Stimulated activated CD8-positive, alpha-beta memory T cell treated with anti-CD3 and anti-CD28 coated beads, Interleukin-2, amount 100 ng/mL, for 1 hour (primary cell): ENCODE measurements at places on chromosomes 6 and 20.

DNA sequence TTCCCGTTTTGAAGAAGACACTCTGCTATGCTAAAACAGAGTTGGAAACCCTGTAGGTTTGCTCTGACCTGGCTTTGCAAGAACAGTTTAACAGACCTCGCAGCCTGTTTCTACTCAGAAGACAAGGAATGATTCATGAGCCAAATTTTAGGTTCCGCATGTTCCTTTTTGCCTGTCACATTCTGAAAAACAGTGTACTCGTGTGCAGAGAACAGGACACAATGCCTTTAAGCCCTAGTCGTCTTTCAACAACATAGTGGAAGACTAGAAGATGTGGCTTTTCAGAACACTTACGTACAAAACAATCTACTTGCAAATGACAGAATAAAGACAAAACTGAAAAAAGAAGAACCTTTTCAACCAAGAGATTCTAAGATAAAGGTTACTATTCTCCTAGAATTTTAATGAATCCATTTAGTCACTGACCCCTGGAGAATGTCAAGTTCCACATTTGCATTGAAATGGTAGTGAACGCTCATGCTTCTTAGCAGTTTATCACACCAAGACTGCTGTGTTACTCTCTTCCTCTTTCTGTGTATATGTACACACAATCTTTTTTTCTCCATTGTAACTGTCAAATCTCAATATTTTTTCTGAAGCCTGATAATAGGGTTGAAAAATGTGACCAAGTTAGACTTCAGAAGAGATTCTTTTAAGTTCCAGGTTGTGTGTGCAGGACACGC is 220.7 kb upstream of the NRSN1 start:
- DNase-seq = no peak

GRCh38 chr20:37279820-37280219 is 9.6 kb upstream of the MANBAL start:
- no peak for DNase-seq

DNA sequence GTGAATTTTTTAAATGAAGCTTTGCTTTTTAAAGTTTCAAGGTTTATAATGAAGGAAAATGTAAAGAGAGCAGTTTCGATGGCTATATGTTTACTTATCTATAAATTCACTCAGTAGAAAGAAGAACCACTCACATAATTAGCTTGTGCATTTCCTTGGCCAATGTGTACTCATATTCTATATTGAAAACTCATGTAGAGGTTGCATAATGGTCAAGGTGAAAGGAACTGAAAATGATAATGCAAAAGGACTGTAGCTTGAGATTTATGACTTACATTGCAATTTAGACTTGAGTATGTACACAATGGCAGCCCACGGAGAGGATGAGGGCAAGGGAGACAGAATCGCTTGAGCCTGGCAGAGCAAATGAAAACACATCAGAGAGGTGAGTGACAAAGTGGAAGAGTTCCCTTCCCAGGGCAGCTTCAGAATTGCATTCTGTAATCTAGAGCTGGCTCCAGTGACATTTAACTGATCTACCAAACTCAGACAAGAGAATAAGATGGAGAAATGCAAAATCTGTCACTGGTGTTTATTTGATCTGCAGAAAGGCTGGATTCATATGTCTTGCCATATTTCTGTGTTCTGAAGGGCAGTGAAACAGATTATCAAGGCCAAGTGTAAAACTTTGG is 191.8 kb downstream of the TMEM200A start:
- DNase-seq = no peak

DNA sequence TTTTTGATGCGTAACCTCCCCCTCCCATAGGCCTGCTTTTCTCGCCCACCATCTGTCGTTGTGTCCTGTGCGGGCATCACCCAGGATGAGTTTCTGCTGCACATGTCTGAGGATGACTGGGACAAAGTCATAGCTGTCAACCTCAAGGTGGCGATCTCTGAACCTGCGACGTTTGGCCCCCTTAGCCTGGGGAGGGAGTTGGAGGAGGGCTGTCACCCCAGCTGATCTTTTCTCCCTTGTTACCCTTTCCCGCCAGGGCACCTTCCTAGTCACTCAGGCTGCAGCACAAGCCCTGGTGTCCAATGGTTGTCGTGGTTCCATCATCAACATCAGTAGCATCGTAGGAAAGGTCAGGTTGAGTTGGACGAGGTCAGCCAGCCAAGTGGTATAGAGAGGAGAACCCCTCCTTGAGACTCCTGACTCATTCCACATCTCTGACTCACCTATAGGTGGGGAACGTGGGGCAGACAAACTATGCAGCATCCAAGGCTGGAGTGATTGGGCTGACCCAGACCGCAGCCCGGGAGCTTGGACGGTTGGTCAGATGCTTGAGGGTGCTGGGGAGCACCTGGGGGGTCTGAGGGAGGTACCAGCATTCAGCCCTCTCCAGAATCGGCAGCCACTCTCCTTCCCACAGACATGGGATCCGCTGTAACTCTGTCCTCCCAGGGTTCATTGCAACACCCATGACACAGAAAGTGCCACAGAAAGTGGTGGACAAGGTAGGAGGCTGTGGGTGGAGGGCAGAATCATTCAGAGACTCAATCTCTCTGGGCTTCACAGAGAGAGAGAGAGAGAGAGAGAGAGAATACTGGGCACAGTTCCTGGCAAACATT is 954 bp downstream of the HSD17B8 start:
- no peak for DNase-seq

DNA sequence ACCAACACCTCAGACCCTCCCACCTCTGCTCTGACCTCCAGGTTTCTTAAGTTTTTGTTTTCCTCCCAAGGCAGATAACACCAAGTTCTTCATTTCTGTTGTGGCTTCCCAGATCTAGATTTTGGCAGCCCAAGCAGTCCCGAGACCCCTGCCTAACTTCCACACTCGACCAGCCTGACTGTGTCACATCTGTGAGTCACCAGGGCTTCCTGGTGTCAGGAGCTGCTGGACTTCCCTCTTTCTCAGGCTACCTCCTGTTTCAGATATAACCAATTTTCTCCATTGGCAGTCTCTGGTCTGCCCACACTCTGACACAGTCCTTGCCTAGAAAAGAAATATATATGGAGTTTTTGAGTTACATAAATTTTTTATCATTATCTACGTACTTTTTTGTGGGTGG is 46.1 kb upstream of the CCN6 start:
- no peak for DNase-seq

- DNase-seq = no peak
These were observed 20.2 kb downstream of the GFOD1 start for GRCh38 chr6:13467216-13467600.

DNA sequence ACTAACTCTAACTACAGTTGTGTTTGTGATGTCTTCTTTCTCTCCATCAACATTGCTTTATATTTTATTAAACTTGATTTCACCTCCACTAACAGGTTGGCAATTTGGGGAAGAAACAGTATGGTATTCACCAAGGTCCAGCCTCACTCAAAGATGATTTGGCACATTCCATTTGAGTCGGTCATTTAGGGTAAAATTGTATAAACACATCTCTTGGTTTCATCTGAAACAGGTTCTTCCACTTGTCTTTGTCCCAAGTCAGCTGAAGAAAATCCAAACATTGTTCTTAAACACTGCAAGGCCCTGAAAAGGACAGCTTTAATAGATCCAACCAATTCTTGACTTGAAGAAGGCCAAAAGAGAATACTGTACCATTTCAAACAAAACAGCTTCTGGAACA is 104.9 kb upstream of the NT5E start:
- DNase-seq = no peak

DNA sequence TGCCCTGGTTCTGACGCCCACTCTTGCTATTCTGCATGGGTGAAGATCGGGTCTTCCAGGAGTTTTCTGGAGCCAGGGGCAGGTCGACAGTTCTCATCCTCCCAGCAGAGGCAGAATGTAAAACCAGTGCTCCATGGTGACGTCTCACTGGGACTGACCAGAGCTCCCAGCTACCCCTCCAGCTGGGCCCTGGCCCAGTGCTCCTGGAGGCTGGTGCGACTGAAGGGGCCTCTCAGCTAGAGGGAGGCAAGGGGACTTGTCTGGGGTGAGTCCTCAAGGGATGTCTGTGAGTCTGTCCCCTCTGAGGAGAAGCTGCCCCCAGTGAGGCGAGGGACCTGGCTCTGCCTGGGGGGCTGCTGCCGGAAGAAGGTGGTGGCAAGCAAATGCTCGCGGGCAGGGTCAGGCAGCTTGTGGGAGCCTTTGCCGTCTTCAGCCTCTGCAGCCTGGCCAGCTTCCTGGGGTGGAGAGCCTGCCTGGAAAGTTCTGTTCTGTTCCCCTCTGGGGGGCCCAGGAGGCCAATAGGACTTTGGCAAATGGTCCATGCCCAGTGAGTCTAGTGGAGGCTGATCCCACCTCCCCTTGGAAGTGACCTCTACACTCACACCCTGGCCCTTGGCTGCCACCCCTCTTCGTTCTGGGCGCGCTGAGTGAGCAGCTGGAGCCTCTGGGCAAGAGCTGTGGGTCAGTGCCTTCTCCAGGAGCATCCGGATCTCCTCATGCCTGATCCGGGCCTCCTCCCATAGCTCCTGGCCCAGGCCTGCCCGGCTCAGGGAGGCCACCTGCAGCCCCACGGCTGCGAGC is 47.5 kb downstream of the KIAA1755 start:
- no peak for DNase-seq

- no peak for DNase-seq
These were observed 45.9 kb downstream of the CD164 start for GRCh38 chr6:109336221-109336961.

- DNase-seq = no peak
These were observed 3.2 kb downstream of the IYD start for GRCh38 chr6:150372051-150372450.

GRCh38 chr6:31480574-31480973 is 17.4 kb upstream of the MICB start:
- DNase-seq = no peak

DNA sequence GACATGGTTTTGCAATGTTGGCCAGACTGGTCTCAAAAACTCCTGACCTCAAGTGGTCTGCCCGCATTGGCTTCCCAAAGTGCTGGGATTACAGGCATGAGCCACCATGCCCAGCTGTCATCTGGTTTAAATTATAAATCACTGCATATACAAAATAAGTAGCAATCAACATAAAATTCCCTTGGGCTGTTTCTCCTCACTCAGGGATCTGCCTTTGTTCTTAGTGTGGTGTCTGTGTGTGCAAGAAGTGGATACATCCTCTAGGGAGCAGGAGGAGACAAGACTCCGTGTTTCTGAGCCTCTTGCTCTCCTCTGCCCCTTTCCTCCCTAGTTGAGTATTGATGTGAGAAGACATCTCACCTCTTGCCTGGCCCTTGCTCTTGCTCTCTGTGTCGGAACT is 65.2 kb upstream of the ADGRF4 start:
- no peak for DNase-seq

- no peak for DNase-seq
These were observed 51.9 kb downstream of the PYGB start for GRCh38 chr20:25299806-25300205.

DNA sequence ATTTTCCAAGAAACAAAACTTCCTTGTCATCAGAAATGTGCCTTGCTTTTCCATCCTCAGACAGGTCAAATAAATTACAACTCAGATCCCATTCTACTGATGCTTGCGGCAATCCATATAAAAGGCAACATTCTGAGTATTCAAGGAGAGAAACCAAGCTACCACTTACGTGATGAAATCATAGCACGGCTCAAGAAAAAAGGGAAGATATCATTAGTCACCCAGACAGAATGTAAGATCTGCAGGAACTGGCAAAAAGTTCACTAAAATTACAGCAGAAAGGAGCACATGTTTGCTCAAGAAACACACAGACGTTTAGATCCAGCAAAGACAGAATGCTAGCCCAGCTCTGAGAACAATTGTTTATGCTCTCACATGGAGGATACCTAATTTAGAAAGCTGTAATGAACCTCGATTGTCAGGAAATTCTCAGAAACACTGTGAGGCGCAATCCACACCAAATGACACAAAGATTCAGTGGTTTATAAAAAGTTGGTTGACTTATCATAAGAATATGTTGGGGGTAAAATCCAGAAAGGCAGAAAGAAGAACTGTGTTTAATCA is 304.2 kb downstream of the ADGRG6 start:
- DNase-seq = no peak

DNA sequence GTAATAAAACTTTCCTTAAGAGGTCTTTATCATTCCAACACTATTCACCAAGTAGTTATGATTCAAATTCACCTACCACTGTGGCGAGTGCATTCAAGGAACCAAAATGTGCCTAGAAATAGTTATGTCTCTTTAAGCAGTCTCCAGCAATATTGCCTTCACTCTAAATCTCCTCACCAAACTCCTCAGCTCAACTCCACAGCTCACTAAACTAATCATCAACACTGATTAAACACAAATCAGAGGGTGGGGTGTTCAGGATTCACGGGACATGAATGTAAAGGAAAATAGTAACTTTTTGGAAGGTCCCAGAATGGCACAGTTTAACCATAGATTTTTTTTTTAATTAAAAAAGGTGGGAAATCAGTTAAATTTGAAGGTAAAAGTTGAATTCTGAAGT is 70.5 kb upstream of the THEMIS start:
- DNase-seq = no peak

GRCh38 chr6:149727793-149728498 is 10.0 kb upstream of the LATS1 start:
- DNase-seq = no peak

DNA sequence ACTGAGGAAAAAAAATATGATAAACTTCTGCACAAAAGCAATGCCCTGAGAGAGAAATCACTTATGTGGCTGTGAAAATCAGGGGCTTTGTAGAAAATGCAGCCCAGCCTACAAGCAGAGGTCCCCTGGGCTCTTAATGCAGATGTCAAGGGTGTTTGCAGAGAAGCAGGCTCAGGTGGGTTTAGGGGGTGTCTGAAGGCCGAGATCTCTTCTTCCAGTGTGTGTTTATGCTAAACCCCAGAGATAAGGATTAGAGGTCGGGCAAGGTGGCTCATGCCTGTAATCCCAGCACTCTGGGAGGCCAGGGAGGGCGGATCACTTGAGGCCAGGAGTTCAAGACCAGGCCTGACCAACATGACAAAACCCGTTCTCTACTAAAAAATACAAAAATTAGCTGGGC is 78.5 kb downstream of the TMEM242 start:
- DNase-seq = no peak

GRCh38 chr20:3802524-3803239 is 6.6 kb downstream of the CDC25B start:
- DNase-seq = no peak
